ENCODE measurements at places on chromosomes 13 and 19. TPM values are rescaled to one million over a fixed set of nuclear protein-coding genes. Genes with fewer than 3 reads are reported as not detected.

- DNase-seq: no peak
Measured at GRCh38 chr19:40512473-40513344, 45.9 kb downstream of the SPTBN4 start.

GRCh38 chr13:52706081-52706480 is 33.5 kb downstream of the CNMD start:
- DNase-seq: no peak

DNA sequence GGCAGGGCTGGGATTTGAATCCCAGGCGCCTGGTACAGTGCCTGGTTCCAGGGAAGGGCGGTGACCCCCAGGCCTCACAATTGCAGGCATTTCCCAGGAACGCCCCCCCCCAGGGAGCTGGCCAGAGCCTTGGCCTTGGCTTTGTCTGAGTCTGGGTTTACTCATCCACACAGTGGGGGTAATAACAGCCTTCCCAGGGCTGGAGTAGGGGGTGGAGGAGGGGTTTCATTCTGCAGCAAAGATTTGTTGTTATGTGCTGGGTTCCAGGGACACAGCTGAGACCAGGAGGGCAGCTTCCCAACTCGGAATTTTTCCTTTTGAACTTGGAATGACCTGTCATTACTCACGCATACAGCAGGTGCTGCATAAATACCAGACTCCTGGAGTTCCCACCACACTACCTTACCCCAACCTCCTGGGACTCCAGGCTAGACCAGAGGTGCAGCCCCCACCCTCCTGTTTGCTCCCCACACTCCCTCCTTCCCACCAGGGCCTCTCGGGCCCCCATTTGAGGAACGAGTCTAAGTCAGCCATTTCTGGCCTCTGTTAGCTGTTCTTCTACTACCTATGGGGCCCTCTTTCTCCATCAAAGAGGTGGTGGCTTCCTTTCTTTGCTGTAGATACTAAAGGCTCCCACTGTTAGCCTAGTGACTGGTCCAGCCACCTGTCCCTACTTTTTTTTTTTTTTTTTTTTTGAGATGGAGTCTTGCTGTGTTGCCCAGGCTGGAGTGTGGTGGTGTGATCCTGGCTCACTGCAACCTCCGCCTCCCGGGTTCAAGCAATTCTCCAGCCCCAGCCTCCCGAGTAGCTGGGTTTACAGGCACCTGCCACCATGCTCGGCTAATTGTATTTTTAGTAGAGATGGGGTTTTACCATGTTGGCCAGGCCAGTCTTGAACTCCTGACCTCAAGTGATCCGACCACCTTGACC is 1.6 kb upstream of the ADAMTS10 start:
- peak; percentile 92 for DNase-seq

- no peak for DNase-seq
Measured at GRCh38 chr13:21875116-21875515, 204.2 kb downstream of the FGF9 start.

DNA sequence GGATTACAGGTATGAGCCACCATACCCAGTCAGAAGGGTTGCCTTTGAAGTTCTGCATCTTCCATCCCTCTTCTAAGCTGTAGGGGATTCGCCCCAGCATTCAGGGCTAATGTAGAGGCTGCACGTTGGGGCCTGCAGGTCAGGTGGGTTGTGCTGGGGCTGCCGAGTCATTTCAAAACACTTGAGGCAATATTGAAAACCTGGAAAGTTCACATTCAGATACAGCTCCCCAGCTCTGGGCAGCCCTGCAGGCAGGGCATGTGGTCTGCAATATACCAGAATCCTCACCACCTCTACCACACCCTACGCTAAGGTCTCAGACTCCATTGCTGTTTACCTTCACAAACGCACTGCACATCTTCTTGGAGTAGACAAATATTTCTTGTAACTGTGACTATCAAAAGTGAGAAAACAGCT is 24.6 kb downstream of the CCNE1 start:
- no peak for DNase-seq

Gene TLE2
- total RNA-seq: 101 TPM

DNA sequence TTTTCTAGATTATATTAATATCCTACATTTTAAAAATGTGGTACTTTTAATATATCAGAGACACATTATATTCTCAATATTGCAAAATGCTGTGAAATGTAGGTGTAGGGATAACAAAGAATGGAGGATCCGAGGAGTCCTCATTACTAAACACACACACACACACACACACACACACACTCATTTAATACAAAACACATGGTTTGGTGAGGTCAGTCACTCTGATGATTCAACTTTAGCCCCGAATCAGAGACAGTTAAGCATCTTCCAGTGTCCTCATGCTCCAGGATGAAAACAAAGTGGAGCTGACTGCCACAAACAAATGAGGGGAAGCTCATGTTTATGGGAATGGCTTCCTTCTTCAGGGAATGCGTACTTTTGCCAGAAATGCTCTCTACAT is 147.5 kb downstream of the CYSLTR2 start:
- no peak for DNase-seq

Gene SERPINE3
- not detected for total RNA-seq

Gene ZNF792
- 4.4 TPM for total RNA-seq

Gene CALR3
- total RNA-seq: not detected

Gene LILRB2
- 3.4 TPM for total RNA-seq

DNA sequence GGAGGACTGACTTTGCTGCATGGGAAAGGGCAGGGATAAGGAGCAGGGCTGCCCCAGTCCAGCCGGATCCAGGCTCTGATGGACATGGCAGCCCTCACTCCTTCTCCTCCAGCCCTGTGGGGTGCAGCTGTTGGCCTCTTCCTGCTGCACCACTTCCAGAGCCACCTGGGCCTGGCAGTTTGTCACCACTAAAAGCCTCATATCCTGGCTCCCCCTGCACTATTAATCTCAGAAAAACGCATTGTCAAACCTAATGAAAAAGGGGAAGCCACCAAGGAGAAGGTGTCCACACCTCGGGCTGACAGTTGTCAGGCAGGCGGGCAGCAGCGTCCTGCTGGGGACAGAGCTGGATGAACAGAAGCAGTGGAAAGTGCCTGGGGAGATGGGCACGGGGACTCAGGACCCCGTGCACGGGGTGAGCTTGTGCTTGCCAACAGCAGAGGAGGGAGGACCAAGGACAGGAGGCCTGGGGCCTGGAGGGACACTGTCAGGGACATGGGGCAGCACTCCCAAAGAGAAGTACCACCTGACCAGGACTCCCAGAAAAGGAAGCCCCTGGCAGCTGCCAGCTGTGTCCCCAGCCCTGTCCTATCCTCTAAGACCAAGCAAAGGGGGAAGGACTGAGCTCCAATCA is 151.1 kb upstream of the TSHZ3 start:
- DNase-seq: peak; percentile 52

GRCh38 chr13:27258637-27259386 is 7.5 kb downstream of the RPL21 start:
- DNase-seq: no peak

DNA sequence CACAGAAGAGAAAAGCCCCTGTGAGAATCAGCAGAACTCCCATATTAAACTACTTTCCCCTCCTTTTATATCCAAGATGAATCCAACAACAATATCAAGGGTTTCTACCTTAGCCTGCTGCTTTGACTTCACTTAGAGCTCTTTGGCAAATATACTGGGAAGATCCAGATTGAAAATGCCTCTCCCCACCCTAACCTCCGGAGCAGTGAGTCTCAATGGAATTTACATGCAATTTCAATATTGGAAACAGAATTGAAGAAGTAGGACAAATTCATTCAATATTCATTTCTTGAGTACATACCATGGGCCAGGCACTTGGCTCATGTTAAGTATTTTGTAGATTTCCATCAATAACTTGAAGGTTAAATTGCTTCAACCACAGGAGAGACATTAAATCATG is 457.4 kb downstream of the TBC1D4 start:
- DNase-seq: no peak

Gene PVR
- total RNA-seq: 104 TPM

DNA sequence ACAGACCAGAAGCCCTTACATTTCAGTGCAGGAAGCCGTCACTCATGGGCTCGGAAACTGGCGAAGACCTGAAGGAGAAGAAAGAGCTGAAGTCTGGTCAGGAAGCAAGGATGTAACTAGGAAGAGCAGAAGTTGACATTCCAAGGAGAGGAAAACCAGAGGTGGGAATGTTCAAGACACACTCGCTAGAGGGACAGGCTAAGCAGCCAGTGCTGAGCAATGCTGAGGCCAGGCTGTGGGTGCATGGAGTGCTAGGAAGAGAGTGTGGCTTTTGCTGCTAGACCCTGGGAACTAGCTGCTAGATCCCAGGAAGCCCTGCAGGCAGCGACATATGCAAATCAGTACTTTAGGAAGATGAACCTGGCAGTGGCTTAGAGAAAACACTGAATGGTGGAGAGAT is 12.1 kb upstream of the URAD start:
- DNase-seq: no peak

Gene CYP4F2
- not detected for total RNA-seq

DNA sequence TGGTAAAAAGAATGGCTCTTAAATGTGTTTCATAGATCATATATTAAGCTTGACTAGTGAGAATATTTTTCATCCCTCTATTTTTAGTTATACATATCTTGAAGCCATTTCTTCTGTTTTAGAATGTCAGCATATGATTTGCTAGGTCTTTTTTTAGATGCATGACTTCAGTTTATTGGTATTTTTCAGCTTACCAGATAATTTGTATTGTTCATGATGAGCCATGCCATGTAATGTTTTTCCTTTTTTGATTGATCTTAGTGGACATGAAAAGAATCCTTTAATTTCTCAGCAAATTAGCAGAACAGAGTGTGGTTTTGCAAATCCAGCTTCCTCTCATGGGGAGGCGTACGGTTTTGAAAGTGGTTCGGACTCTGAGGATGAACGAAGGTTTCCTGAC is 168.5 kb downstream of the LMO7 start:
- DNase-seq: no peak

DNA sequence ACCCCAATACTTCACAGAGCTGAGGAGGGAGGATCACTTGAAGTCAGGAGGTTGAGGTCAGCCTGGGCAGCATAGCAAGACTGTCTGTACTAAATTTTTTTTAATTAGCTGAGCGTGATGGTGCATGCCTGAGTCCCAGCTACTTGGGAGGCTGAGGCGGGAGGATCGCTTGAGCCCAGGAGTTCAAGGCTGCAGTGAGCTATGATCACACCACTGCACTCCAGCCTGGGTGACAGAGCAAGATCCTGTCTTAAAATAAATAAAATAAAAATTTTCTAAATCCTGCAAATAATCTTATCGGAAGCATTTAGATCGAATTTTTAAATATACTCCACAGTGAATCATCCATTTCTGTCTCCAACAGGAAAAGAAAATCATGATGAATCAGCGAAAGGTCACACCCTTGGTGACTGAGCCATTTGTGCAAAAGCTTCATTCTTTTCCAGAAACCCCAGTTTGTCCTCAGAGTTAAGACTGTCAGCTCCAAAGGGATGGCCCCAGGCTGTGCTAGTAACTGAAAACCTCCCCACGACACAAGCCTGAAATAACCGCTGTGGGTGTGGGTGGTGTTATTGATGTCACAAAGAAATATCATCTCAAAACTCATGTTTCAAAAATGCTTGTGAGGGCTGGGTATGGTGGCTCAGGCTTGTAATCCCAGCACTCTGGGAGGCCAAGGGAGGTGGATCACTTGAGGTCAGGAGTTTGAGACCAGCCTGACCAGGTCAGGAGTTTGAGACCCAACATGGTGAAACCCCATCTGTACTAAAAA is 167.6 kb downstream of the PTPRS start:
- peak; percentile 77 for DNase-seq

GRCh38 chr13:39144941-39145533 is 106.8 kb downstream of the NHLRC3 start:
- peak; percentile 67 for DNase-seq

Gene MATK
- 1.5 TPM for total RNA-seq

- DNase-seq: no peak
Measured at GRCh38 chr19:29624489-29625185, 18.6 kb downstream of the POP4 start.

DNA sequence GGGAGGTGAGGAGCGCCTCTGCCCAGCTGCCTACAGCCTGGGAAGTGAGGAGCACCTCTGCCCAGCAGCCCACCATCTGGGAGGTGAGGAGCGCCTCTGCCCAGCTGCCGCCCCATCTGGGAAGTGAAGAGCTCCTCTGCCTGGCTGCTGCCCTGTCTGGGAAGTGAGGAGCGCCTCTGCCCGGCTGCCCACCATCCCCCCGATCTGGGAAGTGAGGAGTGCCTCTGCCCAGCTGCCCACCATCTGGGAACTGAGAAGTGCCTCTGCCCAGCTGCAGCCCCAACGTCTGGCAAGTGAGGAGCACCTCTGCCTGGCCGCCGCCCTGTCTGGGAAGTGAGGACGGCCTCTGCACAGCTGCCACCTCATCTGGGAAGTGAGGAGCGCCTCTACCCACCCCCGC is 64.3 kb downstream of the ZNF708 start:
- no peak for DNase-seq

- DNase-seq: no peak
Measured at GRCh38 chr19:39261704-39262103, 6.5 kb upstream of the IFNL2 start.

GRCh38 chr13:93496985-93497673 is 270.5 kb downstream of the GPC6 start:
- DNase-seq: no peak

Gene FXYD3
- total RNA-seq: 0.98 TPM

Gene MPV17L2
- 28.3 TPM for total RNA-seq

GRCh38 chr13:93345770-93346169 is 119.2 kb downstream of the GPC6 start:
- no peak for DNase-seq

- no peak for DNase-seq
Measured at GRCh38 chr13:100721885-100722512, 47.4 kb upstream of the TMTC4 start.

GRCh38 chr13:66137384-66137783 is 1092.8 kb downstream of the PCDH9 start:
- no peak for DNase-seq

DNA sequence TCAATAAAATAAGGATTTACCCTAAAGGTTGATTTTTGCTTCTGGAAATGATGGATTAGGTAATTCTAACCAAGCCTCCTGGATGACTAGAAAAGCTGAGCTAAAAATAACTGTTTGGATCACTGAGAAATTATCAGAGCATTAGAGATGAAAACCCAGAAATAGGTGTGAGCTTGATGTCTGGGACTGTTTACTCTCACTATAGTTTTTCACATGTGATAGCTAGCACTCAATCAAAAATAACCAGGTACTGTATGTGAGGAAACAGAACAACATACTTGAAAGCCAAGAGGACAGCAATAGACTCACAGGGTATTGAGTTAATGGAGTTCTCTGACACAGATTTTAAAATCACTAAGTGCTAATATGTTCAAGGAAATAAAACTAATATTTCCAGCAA is 9.5 kb downstream of the ZAR1L start:
- DNase-seq: no peak

Gene GPC5
- total RNA-seq: 0.83 TPM

GRCh38 chr13:26707122-26708006 is 53.2 kb downstream of the GPR12 start:
- no peak for DNase-seq

DNA sequence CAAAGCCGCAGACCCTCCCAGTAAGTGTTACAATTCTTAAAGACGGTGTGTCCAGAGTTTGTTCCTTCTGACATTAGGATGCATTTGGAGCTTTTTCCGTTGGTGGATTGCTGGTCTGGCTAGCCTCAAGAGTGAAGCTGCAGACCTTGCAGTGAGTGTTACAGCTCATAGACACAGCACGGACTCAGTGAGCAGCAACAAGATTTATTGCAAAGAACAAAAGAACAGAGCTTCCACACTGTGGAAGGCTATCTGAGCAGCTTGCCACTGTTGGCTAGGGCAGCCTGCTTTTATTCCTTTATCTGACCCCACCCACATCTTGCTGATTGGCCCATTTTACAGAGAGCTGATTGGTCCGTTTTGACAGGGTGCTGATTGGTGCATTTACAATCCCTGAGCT is 242.8 kb upstream of the SGCG start:
- no peak for DNase-seq

Gene PDCD2L
- 14.0 TPM for total RNA-seq

Gene CD22
- total RNA-seq: not detected

Gene CPT1C
- total RNA-seq: 2.8 TPM

Gene TTC9B
- total RNA-seq: not detected

Measured in right atrium auricular region (tissue), 2 donors.